AG10803 (cell line): ENCODE measurements at places on chromosomes 3 and 15.

DNA sequence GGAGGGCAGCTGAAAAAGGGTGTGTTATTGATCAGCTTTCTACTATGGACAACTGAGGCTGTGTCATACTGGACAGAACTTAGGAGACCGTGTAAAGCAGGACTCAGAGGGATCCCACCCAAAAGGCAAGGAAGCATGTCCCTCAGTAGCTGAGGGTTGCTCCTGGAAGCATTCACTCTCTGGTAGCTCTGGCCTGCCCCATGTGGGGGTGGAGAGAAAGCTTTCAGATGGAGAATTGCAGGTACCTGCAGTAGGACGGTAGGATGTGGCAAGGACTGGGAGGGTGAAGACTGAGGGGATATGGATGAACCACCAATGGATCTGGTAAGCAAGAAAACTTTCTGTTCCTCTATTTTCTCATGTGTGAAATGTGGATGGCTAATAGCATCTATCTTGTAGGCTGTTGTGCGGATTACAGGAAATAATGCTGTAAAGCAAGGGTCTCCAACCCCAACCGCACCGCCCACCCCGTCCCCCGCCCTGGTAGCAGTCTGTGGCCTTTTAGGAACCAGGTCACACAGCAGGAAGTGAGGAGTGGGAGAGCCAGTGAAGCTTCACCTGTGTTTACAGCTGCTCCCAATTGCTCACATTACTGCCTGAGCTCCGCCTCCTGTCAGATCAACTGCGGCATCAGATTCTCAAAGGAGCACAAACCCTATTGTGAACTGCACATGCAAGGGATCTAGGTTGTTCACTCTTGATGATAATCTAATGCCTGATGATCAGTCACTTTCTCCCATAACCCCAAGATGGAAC lies 157.7 kb upstream of the PROK2 start:
- no peak for DNase-seq

GRCh38 chr3:177321819-177322218 lies 124.5 kb upstream of the TBL1XR1 start:
- no peak for DNase-seq

GRCh38 chr3:77053795-77054194 lies 13.9 kb downstream of the ROBO2 start:
- DNase-seq = no peak

- DNase-seq = no peak
Measured at GRCh38 chr3:49718858-49719213, 648 bp downstream of the AMIGO3 start.

DNA sequence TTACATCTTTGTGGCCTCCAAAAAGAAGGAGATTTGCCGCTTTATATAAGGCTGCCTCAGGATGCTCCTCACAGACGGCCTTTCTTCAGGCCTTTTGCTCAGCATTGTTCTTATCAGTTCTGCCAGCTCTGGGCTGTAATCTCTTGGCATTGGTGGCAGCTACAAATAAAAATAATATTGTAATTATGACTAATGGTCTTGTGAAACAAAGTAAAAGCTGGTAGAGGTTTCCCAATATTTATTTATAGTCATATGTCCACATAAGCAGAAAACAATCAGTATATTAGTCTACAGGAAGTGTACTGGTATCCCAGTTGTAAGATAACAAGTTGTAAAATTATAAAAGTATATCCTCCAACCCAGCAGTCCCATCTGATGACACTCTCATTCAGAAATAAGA lies 7.3 kb downstream of the NEK4 start:
- no peak for DNase-seq

- DNase-seq = no peak
Measured at GRCh38 chr3:176765382-176765900, 431.8 kb downstream of the TBL1XR1 start.

DNA sequence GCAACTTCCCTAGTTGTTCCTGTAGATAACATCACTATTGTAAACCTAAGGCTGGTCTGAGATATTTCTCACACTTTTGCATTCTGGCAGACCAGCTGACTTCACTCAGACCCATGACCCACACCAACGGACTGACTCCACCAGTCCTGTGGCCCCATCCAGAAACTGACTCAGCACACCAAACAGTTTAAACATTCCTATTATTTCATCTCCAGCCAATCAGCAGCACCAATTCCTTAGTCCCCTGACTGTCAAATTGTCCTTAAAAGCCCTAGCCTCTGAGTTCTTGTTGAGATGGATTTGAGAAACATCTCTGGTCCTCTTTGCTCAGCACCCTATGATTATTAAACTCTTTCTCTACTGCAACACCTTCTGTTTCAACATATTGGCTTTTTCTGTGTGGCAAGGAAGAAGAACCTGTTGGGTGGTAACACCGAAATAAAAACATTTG lies 12.2 kb upstream of the IDH2 start:
- no peak for DNase-seq

GRCh38 chr3:106068795-106069194 lies 200.0 kb upstream of the CBLB start:
- peak; percentile 55 for DNase-seq

- DNase-seq = peak; percentile 60
Measured at GRCh38 chr3:112446343-112446742, 52.9 kb downstream of the BTLA start.

GRCh38 chr3:72384602-72385001 lies 463.6 kb downstream of the SHQ1 start:
- no peak for DNase-seq

DNA sequence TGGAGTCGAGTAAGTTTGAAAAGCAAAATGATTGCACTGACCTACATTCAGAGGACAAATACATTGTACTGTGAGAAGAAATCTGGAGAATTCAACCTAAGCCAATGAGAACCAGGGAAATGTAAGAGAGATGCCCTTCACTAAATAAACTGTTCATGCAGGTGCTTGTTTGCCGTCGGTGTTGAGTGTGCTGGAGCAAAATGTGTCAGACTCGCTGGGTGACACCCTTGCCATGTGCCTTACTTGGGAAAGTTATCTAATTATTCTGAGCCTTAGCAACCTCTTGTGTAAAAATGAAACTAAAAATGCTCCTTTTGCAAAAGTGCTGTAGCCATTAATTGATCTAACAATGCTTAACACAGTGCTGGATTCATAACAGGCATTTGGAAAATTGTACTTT lies 140.4 kb downstream of the GABRB3 start:
- no peak for DNase-seq

- peak; percentile 50 for DNase-seq
Measured at GRCh38 chr3:39960515-39961191, 151.2 kb downstream of the MYRIP start.

DNA sequence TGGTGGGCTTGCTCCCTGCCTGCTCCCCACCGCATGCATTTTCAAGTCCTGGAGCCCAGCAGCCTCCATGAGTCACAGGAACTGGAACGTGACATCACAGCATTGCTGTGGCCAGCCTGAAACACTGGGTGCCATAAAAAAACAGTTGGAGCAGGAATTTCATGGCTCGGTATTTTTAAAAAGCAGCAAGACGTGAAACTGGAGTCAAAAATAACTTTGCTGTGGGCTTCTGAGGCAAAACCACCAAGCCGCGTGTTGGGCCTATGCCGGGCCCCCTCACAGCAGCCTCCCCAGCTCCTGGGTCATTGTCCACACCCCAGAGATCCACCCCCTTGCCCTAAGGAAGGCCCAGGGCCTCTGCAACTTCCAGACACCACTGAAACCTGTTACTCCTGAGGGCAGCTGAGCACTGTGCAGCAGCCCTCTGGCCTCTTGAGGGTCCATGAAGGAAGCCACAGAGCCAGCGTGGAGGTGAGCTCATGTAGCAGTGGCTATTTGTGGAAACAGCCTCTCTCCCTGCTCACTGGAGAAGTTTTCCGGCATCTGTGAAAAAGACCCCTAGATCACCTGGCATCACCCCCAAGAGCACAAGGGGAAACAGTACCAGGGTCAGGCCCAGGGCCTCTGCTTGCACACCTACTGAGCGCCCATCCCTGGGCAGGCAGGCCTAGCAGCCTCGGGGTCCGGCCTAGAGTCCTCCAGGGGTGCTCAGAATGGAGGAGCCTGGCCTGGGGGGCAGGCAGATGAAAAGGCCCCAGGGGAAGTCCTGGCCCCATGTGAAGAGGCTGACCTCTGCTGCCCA lies 34.0 kb upstream of the DUSP7 start:
- DNase-seq = peak; percentile 91

DNA sequence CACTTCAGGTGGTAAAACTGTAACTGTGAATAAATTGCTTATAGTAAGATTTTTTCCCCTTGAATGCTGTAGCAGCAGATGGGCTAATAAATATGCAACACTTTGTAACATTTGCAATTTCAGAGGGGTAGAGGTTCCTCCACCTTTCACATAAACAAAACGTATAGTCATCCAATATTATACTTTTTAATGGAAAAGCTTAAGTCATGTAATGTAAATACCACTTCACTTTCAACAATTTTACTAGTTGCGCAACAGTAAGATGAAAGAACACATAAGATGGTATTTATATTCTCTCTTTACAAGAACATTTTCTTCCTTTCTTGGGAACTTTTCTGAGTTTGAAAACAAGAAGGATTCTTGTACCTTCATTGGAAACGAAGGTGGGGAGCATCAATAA lies 56.6 kb upstream of the FAM3D start:
- DNase-seq = no peak

- DNase-seq = peak; percentile 20
Measured at GRCh38 chr3:188037965-188038581, 115.9 kb upstream of the LPP start.

DNA sequence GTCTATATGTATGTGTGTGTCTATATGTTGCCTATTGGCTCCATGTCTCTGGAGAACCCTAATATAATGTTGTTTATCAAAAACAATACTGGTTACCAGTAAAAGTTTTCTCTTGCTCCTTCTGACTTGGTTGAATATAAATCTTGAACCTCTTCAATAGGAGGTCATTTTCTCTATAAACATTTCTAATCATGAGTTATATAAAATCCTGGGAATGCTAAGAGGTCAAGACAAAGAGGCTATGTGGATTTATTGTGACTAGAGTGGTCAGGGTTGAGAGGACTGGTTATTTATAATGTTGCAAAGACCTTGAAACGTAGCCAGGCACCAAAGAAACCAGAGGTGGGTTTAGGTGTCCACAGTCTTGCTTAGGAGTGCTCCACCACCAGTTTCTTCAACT lies 1.2 kb upstream of the MINDY4B start:
- no peak for DNase-seq

DNA sequence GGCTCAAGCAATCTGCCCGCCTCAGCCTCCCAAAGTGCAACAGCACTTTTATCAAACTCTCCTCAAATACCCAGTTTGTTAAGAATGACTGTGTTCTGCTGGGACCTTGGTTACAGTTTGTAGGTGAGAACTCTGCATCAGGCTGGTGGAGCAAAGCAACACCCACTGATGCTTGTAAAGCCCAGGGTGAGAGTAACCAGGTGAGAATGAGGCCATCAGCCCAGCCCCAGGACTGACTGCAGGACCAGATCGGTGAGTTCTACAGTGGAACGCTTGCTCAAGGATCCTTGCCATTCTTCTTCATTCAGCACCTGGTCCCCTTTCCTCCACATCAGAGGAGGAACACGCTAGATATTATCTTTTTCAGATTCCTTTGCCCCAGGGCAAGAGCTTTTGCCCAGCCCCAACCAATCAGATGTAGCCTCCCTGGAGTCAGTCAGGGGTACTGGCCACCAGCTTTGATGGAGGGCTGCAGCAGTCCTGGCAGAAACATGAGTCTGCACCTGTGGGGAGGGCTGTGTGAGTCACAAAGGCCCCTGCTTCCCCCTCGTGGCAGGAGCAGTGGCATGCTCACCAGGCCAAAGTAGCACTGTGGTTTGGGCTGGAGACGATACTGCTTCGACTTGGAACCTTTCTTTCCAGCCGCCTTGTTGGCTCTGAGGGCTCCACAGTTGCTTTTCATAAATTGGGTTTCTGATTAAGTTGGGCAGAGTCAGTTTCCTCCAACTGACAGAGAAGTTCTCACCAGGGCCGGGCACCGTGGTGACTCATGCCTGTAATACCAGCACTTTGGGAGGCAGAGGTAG lies 3.5 kb upstream of the SHISA5 start:
- DNase-seq = peak; percentile 39

DNA sequence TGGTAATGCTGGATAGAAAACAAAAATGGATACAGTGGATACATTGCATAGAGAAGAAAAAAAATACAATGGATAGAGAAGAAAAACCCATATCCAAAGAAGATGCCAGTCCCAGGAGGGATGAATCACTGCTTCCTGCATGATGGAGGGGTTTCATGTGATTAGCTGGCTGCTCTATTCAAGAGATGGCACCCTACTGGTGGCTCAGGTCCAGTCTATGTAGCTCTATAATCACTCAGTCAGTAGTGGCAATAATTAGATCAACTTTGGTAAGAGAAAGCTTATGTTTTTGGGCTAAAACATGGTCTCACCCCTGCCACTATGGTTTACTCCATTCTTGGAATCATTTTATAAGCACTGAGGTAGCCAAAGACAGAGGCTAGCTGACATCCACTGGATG lies 33.7 kb upstream of the NOX5 start:
- no peak for DNase-seq

- no peak for DNase-seq
Measured at GRCh38 chr15:74129586-74130154, 716 bp upstream of the ISLR2 start.

- no peak for DNase-seq
Measured at GRCh38 chr15:98035577-98036010, 75.1 kb downstream of the ARRDC4 start.

- no peak for DNase-seq
Measured at GRCh38 chr15:47678040-47678439, 39.3 kb upstream of the SEMA6D start.

DNA sequence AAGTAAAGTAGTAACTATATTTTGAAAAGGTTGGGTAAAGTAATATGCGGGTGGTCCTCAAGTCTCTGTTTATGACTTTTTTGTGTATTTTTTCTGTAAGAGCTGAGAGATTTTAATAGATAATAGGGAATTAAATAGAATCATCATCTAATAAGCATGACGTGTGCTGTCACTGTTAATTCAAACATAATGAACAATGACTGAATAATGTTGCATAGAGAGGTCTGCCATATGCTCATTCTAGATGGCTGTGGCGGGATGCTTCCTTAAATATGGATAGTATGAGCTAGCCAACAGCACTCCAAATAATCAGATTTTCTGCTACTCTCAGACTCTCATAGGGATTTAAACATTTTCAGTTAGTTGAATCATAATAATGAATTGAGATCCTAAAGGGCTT lies 302.8 kb upstream of the RBMS3 start:
- DNase-seq = no peak

DNA sequence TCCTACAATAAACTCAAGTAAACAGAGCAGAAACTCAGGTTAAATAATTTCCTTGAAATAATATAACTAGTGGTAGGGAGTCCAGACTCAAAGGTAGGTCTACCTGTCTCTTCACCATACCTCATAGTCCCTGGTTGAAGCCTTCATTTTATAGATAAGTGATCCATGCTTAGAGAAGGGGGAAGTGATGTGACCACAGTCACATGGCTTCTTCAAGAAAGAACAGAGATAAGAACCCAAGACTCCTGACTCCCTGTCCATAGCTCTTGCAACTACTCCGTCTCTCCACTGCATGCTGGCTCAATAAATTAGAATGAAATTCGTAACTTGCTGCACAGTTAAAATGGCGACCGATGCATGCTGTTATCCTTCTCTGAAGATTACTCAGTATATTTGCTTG lies 11.0 kb upstream of the C15orf61 start:
- no peak for DNase-seq

GRCh38 chr15:65132878-65133547 lies 595 bp downstream of the PDCD7 start:
- DNase-seq = peak; percentile 38
